Kidney epithelial cell (primary cell): ENCODE measurements at places on chromosomes 5 and 9. TPM values are rescaled to one million over a fixed set of nuclear protein-coding genes. Genes with fewer than 3 reads are reported as not detected.

DNA sequence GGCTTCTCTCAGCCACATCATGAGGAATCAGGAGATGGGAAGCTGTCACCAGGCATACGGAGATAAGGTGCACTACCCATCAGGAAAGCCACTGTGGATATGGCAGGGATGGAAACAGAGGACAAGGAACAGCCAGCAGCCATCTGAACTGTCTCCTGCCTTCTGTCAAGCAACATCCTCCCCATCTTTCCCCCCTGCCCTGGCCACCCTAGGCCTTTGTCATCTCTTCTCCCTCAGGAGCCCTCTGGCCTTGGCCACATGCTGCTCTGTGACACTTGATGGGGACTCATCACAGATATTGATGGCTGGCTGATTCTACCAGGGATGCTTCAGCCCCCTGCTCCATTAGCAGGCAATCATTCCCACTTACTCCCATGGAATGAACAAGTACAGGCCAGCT is 21.1 kb upstream of the MEIKIN start:
- no peak for DNase-seq

- no peak for DNase-seq
These were observed 116.6 kb upstream of the ADAMTSL1 start for GRCh38 chr9:18357321-18357720.

DNA sequence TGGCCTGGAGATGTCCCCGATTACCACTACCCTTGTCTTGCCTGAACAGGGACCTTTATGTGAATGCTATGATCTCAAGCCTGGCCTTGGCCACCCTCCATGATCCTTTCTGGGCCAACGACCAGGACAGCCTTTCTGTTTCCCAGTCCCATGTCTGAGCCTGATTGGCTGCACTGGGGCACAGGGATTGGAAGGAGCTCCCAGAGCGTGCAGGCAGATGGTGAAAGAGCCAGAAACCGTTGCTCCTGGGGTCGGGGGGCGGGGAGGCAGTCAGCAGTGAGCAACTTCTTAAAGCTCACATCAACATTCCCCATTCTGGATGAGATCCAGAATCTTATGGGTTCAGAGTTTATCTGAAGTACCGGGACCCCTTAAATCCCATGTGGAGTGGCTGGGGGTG is 84.4 kb downstream of the INSYN2B start:
- DNase-seq: no peak

DNA sequence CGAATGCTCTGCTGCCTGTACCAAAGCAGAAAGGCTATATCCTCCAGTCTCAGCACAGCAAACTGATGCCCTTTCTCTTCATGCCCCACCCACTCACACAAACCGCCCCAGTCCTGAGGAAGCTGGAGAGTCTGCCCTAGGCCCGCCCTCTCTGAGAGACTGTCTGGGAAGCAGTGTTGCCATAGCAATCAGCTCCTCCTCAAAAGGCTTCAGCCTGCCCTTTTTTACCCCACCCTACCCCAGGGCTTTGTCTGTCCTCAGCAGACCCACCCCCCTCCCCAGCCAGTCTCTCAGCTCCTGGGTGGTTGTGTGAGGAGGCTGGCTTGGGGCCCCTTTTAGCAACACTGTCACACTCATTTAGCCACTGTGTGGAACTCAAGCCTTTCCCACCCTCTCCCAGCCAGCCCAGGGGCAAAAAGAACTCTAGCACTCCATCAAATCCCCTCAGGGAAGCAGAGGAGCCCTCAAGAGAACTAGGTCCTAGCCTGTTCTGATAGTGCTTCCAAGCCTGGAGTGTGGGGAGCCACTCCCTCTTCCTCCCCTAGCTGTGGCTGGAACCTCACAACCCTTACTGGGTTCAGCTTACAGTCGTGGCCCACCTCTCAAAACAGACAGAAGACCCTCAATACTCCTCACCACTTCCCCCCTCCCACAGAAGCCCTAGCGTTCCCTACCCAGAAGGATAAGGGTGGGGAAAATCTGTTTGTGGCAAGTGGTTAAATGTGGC is 1.4 kb downstream of the ATOSB start:
- DNase-seq: peak; percentile 91

- DNase-seq: no peak
These were observed 504.4 kb upstream of the WWC1 start for GRCh38 chr5:167786871-167787578.

DNA sequence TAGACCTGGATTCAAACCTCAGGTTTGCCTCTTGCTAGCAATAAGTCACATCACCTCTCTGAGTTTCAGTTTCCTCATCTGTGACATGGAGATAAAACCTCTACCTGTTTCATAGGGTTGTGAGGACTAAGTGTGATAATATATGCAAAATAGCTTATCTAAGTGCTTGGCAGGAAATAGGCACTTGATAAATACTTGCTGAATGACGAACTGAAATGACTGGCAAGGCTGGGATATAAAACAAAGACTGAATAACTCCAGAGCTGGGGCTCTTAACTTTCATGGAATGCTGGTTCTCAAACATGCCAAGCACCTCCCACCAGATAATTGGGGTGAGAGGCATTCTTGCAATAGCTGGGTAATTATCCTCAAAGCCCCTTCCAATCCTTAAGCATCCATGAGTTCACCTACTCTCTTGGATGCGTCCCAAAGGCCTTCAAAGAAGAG is 87.6 kb downstream of the ADRB2 start:
- peak; percentile 70 for DNase-seq

GRCh38 chr9:110125207-110125751 is 82.7 kb downstream of the C9orf152 start:
- peak; percentile 78 for DNase-seq

- DNase-seq: no peak
These were observed 74.1 kb upstream of the SNCAIP start for GRCh38 chr5:122237906-122238305.

DNA sequence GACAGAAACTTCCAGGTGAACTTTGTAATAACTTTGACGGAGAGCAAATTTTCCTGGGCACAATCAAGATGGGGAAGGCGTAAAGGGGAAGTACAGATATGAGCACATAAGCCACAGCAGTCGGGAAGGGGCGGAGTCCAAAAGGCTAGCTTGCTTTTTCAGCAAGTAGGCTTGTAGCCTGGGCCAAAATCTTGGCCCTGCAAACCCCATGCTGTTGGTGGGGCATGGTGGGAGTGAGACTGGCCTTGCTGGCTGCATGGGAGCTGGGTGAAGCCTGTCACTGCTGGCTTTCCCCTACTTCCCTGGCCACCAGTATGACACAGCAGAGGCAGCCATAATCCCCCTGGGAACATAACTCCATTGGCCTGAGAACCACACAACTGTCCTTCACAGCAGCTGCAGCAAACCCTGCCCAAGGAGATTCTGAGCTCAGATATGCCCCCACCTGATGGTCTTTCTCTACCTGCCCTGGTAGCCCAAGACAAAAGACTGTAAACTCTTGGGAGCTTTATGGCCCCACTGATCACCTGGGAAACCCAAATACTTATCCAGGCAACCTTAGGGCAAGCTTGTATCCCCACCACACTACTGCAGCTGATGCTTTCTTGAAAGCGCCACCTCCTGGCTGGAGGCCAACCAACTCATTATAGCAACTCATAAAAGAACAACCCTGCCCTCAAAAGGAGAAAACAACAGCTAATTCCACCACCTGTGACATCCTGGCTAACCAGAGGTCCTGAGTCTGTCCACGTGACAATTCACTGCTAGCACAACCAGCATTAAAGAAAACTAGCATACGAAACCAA is 24.0 kb downstream of the DCTN4 start:
- no peak for DNase-seq

DNA sequence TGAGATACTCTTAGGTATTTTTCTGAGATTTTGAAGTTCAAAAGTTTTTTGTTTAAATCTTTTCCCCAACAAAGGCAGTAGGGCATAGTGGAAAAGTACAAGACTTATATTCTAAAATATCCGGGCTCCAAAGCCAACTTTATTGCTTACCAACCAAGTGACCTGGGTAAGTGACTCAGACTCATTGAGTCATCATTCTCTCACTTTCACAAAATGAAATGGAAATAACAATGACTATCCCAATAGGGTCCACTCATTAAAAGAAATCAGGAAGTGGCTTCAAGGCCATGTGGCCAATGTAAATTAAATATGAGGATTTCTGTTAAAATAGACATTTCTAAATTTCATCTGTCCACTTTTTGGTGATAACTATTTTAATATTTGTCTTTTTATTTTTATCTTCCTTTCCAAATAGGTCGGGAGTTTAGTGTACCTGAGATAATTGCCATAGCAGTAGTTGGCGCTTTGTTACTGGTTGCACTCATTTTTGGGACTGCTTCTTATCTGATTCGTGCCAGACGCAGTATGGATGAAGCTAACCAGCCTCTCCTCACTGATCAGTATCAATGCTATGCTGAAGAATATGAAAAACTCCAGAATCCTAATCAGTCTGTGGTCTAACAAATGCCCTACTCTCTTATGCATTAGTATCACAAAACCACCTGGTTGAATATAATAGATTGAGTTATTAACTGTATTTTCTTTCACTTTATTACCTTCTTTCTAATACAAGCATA is 15.5 kb downstream of the TYRP1 start:
- DNase-seq: peak; percentile 45

DNA sequence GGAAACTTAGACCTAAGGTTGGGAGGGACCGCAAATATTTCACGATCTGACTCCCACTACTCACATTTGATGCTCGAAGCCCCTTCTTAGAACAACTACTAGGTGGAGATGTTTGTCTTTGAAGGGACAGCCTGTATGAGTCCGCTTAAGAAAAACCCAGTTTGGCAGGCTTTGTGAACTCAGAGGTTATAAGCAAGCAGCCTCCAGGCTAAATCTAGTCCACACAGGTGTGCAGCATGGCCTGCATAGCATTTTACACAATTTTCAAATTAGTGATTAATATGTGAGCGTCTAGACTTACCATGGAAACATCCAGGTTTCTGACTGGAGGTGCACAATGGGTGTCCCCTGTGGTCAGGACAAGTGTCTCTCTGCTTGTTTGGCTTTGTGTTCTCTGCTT is 127.1 kb downstream of the KIF4B start:
- DNase-seq: no peak

DNA sequence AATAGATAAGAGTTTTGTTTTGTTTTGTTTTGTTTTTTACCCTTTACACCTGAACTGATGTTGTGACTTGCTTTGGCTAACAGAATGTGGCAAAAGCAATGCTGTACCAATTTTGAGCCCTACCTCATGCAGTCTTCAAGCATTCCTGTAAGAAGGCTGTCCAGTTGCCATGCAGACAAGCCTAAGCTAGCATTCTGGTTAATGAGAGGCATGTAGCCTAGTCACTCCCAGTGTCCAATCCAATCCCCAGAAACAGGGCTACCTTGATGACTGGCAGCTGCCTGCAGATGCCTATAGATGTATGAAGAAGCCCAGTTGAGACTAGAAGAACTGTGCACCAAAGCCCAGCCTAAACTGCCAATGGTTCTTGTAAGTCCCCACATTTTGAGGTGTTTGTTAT is 9.4 kb upstream of the EFNA5 start:
- no peak for DNase-seq

DNA sequence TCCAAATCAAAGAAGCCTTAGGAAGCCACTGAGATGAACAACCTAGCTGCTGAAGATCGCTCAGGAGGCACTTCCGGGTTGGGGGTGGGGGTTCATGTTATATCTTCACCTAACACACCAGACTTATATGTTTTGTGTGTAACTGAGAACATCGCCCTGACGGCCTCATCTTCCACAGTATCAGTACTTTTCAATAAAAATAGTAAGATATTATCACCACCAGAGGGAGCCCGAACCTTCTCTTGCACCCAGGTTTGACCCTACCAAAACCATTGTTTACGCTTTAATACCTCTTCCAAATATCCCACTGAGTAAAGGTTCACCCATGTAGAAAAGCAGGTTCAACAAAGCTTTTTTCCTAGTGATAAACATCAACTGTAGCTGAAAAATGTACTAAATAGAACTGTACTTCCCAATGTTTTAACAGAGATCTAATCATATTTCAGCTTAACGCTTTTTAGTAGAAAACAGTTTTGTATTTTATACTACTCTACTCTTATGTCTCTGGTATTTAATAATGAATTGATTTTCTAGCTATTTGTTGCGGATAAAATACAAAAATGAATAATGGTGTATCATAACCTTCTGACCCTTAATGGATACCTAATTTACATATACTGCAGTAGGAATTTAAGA is 244.0 kb downstream of the EPB41L4A start:
- no peak for DNase-seq

- no peak for DNase-seq
These were observed 289.1 kb downstream of the EBF1 start for GRCh38 chr5:158810615-158811014.

GRCh38 chr5:132839426-132840301 is 9.2 kb upstream of the SHROOM1 start:
- DNase-seq: peak; percentile 48

GRCh38 chr9:86079865-86080469 is 19.4 kb downstream of the GOLM1 start:
- no peak for DNase-seq

DNA sequence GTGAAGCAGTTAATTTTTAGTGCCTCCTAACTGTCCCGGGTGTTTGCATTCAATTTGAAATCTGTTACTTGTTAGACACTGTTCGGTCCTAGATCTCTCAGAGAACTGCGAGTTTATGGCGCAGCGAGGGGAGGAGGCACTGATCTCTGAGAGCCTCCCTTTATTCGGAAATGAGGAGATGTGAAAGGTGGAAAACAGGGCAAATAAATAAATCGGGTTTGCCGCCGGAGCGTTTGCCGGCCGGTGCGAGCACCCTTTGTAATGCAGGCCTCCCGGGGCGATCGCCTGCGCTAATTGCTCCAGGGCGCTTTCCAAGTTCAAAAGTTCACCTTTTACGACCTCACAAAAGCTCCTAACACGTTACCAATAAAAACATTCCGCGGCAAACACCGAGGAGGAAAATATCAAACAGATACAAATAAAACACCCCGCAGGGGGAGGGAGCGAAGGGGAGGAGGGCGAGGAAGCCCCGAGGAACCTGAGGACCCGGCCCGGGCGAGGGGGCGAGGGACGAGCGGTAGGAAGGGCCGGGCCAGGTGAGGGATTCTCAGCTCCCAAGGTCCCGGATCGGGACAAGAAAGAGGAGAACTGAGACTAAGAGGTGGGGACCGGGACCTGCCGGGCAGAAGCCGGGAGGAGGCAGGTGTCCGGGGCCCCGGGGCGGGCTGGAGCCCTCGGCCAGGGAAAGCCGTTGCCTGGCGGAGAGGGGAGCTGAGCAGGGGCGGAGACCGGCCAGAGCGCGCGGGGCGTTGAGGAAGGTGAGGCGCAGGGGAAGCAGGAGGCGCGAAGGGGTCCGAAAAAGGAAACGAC is 1.4 kb downstream of the NR6A1 start:
- no peak for DNase-seq

- DNase-seq: no peak
These were observed 43.2 kb downstream of the ESM1 start for GRCh38 chr5:54942064-54942778.

- DNase-seq: no peak
These were observed 913.8 kb downstream of the TLE1 start for GRCh38 chr9:80775530-80775929.

Gene ANXA1
- total RNA-seq: 167 and 189 TPM in 2 replicates

Gene IGFBPL1
- total RNA-seq: 2.5 and 10.0 TPM in 2 replicates

Gene IL13
- not detected in 2 replicates for total RNA-seq

Gene ACTBL2
- total RNA-seq: 1.3 and 1.5 TPM in 2 replicates

Gene GLRA1
- total RNA-seq: not detected in 2 replicates

Gene SAXO1
- under 0.01 TPM in 1 of 2 replicates, not detected in the other for total RNA-seq

Gene LCN6
- total RNA-seq: not detected in 2 replicates

Gene CDKN2A
- 1.7 and 3.6 TPM in 2 replicates for total RNA-seq
